OCI-LY7 (cell line): ENCODE measurements at places on chromosomes 16 and 17. TPM values are rescaled to one million over a fixed set of nuclear protein-coding genes. Genes with fewer than 3 reads are reported as not detected.

KRT31 gene
- total RNA-seq = not detected in 2 replicates

- DNase-seq = peak; percentile 38
These were observed 5.7 kb upstream of the BANP start for GRCh38 chr16:87945351-87946042.

DNA sequence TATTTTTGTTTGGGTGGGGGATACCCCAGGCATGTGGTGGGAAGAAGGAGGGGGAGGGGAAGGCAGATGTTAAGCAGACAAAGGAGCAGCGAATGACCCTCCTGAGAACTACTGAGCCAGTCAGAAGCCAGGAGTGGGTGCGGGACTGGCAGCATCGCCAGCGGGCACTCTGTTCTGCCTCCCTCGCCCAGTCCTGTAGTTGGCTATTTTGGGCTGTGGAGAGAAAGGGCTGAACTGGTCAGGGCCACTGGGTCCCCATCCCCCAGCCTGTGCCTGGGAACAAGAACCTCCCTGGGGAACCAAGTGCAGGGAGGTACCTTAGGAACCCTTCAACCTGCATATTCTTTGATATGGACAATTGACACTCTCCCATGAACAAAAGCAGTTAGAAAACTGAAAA, 6.4 kb downstream of the LRRC3C start:
- DNase-seq = no peak

PEX12 gene
- 7.6 and 9.5 TPM in 2 replicates for total RNA-seq

DNA sequence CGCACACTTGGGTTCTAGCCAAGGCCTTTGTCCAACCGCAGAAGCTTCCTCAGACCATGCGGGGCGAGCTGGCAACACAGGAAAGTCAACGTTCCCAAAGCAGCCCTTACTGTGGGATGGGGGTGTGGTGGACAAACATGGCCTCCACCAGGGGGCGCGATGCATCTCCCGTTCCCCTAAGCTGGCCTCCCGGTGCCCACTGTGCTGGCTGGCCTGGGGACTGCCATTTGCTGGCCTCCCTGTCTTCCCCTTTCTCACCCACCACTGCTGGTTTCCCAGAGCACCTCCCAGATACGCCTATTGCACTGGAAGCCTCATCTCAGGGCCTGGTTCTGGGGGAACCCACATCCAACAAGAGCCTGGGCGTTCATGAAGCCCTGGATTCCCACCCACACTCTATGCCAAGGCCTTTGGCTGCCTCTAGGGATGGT, 145.3 kb downstream of the IRF8 start:
- peak; percentile 46 for DNase-seq

GRCh38 chr17:81020767-81021497, 14.0 kb upstream of the BAIAP2 start:
- DNase-seq = no peak

CEMP1 gene
- total RNA-seq = 0.35 and 0.55 TPM in 2 replicates
